SJCRH30 (cell line): ENCODE measurements at places on chromosomes 6 and 20.

- peak; percentile 50 for DNase-seq
Observed at GRCh38 chr6:44431118-44431725, 43.7 kb downstream of the CDC5L start.

DNA sequence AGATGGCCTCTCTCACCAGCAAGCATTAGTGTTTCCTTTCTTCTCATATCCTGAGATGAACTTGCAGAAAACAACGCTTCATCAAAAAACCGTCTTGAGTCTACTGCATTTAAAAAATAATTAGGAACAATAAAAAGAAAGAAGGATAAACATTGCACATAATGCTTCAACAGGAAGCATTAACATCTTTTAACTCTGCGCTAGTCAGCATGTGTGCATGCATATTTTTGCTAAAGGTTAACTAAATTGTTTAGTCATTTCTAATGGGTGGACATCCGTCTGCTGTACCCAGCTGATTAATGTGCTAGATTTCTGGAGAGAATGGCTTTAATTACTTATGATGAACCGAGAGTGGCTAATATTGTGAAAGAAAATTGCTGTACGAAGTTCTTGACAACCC, 349.3 kb downstream of the SOX4 start:
- no peak for DNase-seq

DNA sequence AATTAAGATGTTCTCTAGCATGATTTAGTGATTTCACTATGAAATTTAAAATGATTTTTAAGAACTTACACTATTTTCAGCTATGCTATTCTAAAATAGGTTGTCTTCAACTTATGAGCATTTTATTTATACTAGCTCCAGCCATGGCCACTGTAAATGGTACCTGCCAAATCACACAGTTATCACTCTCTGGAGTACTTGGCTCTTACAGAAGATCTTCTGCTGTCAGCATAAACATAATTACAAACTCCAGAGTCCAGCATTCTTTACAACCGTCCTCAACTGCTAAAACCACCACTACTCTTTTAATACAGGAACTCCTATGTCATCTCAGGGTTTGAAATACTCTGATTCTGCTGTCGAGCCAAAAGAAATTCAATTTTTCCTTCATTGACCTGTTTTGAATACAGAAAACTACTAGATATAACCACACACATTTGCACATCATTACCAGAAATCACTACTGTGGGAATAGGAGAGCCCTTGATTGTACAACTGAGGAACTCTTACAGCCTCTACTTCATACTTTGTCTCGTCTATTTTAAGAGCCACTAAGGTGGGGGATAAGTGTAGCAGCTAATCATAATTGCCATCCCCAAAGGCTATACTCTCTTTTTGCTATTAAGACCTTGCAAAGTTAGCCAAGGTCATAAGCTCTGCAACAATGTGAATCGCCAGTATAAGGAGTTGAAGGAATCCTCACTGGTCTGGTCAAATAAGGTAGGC, 93.7 kb downstream of the PHIP start:
- no peak for DNase-seq

- no peak for DNase-seq
Observed at GRCh38 chr20:22466447-22467171, 117.8 kb downstream of the FOXA2 start.

- DNase-seq, result no peak
Observed at GRCh38 chr6:31567531-31568370, 4.3 kb upstream of the LTA start.

DNA sequence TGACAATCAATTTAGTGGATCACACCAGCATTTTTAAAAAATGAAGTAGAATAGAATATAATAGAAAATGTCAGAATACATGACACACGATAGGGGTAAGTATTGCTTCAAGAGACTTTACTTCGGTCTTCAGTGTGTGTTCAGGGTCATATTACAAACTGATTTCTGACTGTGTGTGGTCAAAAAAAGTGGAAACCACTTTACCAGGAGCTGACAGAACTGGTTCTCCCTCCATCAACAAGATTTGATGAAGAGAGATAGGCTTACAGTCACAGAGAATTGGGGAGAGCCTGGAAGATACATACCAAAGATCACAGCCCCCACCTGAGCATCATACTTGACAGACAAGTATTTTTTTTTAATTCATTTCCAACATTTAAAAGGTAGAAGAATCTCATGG, 21.7 kb downstream of the ARMC2 start:
- DNase-seq, result no peak

DNA sequence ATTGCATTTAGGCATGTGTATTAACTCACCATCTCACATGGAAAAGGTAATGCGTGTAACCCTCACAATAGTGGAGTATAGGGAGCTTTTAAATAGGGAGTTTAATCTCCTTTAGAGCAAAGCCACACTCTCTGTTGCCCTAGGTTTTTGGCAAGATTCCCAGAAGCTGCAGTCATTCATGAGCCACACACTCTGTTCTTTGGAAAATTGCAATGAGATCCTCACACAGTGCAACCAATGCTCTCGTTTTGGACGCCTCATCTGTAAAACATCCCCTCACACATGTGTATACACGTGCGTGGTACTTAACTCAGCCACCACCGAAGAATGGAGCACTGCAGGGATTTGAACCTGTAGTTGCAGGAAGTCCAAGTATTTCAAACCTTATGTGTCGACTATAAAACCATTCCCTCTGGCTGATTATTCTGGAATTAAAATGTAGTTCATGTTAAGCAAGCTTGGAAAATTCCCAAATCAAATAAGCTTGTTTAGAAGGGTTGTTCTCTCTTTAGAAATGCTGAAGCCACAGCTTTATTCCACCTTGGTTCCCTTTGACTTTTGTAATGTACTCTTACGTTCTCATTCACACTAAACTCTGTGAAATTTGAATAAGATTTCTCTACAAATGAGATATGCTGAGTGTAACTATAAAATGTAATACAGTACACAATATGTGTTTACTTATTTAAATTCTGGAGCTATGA, 489.8 kb upstream of the MANEA start:
- DNase-seq, result peak; percentile 95

GRCh38 chr6:107275330-107275865, 160.1 kb upstream of the BEND3 start:
- DNase-seq, result no peak

GRCh38 chr6:151325075-151326050, 66.0 kb downstream of the ZBTB2 start:
- peak; percentile 69 for DNase-seq

GRCh38 chr6:83518816-83519480, 6.6 kb downstream of the PRSS35 start:
- DNase-seq, result no peak

DNA sequence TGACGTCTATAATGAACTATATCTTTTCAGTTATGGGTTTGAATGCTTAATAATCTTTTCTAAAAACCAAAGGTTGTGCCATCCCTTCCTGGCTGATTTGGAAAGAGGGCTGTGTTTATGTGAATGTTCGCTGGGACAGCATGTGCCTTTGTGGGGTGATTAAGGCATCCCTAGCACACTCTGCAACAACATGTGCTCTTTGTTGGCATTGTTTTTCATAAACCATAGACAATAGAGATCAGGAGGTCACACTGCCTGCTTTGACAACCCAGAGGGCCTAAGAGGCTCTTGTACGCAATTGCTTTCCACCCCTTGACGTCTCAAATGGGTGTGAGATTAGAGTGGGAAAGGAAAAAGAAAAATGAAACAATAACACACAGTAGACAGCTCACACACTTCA, 116.0 kb downstream of the LRRC1 start:
- no peak for DNase-seq

- no peak for DNase-seq
Observed at GRCh38 chr20:57476084-57476526, 48.8 kb downstream of the CTCFL start.

DNA sequence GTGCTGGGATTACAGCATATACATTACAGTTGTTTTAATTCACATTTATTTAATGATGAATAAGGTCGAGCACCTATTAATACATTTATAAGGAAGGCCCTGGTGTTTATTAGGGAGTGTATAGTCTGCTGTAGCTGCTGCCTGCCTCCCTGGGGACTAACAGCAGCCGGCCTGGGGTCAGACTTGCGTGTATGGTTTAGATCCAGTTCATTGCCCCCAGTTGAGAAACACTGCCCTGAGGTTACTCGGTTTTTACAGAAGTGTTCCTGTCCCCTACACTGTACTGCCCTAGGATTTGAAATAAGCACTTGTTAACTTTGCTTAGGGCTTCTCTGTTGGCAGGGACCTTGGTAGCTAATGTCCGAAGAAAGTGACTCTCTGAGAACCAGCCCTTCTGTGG, 4.0 kb downstream of the TTPAL start:
- DNase-seq, result no peak

GRCh38 chr6:6826095-6826901, 237.8 kb downstream of the LY86 start:
- peak; percentile 2 for DNase-seq

DNA sequence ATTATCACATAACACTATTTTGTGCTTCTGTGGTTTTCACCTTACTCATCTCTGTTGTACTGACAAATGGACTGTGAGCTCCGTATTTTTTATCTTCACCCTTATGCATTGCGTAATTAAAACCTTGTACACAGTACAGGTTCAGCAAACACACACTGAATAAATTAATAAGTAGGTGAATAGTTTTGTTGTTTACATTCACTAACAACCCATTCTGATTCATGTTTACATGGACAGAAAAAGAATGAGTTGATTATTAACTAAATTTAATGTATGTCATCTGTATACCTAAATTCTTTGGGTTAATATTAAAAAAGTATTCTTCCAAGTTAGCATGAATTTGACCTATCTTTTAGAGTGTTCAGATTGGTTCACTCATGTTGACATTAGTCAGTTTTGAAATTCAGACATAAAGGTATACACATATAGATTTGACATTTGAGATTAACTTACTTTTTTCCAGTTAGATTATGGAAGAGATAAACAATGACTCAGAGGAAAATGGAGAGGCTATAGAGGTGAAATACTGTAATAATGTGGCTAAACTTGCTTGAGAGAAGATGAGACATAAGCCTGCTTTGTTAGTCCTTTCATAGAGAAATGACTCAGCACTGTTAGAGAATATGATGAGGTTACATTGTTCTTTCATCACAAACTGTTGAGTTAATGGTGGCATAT, 541.7 kb upstream of the FLRT3 start:
- DNase-seq, result peak; percentile 19

DNA sequence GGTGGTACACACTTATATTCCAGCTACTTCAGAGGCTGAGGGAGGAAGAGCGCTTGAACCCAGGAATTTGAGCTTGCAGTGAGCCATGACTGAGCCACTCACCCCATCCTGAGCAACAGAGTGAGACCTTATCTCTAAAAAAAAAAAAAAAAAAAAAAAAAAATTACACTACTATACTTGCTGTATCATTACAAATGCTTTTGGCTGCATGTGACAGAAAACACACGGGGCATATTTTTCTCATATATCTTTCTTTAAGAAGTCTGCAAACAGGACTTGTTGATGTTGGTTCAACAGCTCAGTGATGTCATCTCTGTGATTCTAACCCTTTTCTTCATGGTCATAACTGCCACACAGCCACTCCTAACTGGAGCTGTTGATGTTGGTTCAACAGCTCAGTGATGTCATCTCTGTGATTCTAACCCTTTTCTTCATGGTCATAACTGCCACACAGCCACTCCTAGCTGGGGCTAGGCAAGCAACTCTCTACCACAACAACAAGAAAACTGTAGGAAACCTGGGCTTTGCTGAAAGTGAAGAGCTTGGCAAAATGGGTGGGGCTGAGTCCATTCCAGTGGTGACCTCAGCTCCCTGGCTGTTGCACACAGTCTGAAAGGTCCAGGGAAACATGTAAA, 19.8 kb downstream of the MTFR2 start:
- no peak for DNase-seq
